ENCODE measurements at places on chromosomes 3 and 15.

- DNase-seq = no peak
Observed at GRCh38 chr15:83833569-83833968, 179.6 kb downstream of the ADAMTSL3 start.

DNA sequence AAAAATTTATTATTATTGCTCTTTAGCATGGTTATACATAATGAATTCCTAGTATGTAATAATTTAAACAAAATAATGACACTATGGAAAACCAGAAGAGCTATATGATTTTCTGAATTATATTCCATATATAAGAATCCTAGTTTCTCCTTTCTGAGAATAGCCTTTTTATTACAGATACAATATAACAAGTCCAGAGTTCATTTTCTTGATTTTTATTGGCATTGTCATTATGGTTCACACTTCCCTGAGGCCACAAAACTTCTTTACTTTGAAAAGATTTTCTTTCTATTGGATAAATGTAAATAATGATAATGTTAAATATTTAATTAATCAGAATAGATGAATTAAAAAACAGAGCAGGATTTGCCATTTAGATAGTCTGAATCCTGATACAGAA is 362.3 kb upstream of the BCHE start:
- no peak for DNase-seq

DNA sequence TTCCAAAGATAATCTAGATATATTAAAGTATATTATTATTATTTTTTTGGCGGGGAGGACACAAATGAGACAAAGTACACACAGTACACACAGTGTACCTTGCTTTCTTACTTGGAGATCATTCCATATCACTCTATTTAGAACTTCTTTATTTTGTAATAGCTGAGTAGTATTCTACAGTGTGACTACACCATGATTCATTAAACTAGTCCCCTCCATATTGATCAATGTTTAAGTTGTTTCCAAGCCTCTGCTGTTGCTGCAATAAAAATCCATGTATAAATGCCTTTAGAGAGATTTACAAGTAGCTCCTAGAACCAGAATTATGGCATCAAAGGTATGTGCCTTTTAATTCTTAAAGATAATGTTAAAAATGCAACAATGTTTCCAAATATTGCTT is 38.8 kb downstream of the PYGO1 start:
- no peak for DNase-seq

DNA sequence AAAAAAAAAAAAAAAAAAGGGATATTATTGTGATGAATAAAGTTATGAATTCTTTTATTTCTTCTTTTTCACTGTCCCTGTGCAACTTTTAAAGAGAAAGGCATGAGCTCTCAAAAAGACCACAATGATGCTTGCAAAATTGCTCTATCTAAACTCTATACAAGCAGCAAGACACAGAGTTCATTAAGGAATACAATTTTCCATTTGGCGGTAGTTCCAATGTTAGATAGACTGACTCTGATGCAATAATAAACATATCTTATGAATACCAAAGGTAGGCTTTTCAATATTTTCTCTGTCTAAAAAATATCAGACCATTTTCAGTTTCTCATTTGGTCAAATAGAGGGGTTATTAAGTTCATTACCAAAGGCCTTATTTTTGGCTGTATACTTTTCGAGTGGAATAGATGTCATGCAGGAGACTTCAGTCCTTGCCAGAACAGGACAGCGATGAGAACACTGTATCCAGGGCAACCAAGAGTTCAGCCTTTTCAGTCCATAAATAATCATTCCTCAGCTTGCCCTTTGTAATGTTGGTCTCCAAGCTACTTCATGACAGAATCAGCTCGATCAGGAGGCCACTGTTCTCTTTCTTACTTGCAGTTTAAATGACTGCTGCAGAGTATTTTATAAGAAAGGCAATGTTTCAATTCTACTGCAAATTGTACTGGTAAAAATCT is 162.9 kb upstream of the FAM3D start:
- DNase-seq = no peak

DNA sequence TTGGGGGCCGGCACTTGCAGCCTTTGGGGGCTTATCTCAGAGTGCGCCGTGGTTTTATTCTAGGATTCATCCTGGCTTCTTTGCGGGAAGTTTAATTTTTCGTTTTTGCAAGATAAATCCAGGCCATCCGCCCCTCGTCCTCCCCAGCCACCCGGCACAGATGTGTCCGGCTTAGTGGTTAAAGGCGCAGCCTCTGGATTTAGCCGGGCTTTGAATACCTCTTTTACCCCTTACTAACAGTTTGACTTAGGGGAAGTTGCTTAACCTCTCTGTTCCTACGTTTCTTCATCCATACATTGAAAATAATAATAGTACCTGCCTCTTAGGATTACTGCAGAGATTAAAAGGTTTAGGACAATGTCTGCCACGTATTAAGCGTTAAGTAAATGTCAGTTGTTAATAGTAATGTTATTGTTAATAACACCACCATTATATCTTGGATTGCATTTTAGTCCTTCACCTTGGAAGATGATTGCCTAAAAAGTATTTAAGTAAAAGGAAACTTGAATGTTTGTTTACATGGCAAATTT is 714 bp downstream of the ECT2 start:
- DNase-seq = no peak

- no peak for DNase-seq
Observed at GRCh38 chr3:41029356-41029755, 169.9 kb upstream of the CTNNB1 start.

DNA sequence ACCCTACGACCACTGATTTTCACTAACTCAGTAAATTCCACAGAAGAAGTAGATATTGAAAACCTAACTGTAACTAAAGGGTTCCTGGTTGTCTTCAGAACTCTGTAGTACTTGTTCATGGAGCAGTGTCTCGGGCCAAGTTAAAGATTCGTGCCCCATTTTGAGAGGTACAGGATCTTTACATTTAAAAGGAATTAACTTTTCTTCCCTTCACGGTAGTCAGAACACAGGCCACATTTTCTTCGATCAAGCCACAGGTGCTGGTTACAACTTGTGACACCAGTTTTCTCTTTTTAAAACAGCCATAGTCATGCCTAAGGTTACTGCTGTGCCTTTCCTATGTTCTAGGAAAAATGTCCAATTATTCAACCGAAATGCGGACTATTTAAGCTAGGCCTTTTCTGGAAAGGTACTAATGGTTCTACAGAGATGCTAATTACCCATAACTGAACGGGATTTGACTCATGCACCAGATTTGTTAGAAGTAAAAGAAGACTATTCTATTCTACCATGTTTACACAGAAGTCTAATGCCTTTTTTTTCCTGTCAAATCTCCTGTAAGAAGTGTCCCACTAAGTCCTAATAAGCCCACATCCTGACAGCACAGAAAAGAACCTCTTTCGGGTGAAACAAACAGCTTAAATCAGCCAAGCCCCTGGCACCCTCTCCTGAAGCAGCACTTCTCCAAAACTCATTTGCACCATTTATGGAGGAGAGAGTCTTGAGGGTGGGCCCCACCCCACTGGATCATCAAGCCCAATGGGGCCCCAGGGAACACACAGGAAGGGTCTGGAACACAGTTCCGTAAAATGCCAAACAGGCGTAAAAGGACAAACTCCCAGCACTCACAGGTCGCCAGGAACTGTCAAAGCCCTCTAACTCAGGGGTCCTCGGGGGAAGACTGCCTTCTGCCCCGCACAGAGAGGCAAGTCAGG is 1.9 kb downstream of the LRIG1 start:
- no peak for DNase-seq

DNA sequence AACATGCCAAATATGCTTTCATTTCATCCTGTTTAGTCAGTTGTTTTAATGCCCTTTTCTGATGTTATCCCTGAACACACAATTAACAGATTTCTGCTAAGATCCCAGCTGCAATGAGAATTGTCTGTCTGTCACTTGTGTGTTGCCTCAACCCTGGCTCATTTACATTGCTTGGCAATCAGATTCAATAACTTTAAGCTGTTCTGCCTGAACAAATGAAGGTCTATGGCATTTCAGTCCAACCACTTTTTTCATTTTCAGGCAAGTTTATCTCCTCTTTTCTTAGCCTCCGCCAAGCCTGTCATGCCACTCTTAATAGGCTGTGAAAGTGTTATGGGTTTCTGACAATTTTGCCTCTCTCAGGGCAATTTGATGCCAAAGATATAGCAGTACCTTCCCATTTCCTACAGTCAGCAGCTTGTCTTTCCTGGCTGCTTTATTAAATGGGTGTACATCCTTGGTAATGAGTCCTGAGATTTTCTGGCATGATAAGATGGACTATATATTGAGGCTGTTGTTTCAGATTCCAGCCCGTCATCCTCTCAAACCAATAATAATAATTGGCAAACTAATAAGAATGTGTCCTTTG is 68.7 kb upstream of the ADAMTS9 start:
- DNase-seq = no peak

DNA sequence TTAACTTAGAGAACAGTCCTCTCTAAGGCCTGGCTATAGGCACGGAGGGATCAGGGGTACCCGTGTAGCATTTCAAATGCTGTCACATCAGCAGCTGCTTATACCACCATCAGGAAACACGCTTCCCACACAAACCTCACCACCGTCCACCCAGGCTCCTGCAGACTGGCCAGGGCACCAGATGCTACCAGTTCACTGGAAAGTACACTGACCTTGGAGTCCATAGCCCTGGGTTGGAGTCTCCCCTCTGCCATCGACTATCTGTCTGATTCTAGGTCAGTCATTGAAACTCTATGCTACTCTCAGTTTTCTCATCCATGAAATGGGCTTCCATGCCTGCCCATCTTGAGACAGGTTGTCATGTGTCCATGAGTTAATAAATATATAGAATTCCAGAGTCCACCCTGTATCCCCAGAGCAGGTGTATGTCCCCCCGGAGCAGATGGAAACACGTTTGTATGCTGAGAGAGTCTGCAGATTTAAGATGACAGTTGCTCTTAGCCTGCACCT is 156.0 kb upstream of the SMAD3 start:
- DNase-seq = no peak

GRCh38 chr3:32780735-32781210 is 37.0 kb upstream of the TRIM71 start:
- no peak for DNase-seq

DNA sequence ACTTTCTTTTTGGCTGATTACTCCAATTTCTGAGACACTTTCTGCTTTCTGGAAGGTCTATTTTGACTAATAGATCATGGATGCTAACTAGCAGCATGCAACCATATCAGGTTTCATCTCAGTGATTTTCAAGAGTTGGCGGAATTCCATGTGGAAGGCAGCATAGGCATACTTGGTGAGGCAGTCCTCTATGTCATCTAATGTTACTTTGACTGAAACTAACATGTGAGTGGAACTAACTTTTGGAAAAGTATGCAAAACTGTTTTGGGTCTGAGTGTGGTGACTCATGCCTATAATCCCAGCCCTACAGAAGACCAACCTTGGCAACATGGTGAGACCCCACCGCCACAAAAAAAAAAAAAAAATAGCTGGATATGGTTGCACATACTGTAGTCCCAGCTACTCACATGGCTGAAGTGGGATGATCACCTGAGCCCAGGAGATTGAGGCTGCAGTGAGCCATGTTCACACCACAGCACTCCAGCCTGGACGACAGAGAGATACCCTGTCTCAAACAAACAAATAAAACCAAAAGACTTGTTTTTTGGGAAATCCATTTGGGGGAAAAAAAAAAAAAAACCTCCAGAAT is 1033.7 kb downstream of the ROBO1 start:
- no peak for DNase-seq

DNA sequence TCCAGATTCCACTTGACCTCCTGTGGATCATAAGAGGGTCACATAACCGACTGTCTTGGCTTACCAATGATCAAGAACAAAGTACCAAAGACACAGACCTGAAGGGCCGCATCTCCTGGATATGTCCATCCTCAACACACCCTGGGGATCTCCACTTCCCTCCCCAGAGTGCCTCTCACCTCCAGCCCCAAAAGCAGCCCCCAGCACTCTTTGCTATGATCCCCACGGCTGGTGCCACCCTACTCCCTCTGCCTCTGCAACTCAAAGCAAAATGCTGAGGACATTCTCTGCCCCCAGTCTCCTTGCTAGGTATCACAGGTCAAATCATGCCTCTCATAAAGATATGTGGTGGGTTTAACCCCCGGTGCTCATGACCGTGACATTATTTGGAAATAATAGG is 32.7 kb downstream of the SLCO2A1 start:
- no peak for DNase-seq

- DNase-seq = no peak
Observed at GRCh38 chr15:98865397-98866339, 141.9 kb downstream of the PGPEP1L start.

- DNase-seq = no peak
Observed at GRCh38 chr3:98980915-98981596, 79.6 kb upstream of the DCBLD2 start.

DNA sequence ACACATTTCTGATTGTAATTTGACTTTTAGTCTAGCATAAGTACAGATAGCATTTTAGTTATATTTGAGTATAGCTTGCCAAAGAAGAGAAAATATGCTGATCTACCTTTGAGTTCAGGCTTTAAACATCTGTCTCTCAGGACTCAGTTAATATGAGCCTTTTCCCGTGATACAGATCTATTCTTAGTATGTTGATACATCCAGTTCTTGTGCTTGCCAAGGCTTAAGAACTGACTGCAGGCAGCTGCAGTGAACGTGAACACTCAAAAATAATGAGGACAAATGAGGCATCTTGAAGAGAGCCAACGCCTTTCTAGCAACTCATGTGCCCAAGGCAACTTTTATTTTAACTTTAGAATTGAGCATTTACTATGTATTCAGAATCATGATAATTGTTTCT is 325.5 kb downstream of the SI start:
- no peak for DNase-seq

DNA sequence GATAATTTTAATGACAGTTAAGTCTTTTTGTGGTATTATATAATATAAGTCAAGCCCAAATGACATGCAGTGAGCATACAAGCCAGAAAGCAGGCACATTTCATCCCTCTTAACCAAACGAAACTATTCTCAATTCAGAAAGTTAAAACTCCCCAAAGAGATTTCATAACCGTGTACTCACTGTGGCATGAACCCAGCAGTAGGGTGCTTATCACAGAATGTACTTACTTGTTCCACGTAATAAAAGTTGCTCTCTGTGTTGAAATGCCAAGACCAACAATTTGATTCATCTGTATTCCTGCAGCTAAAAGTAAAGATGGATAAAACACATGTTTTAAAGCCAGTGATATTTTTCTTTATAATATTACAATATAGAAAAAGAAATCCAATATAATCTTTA is 12.1 kb downstream of the GK5 start:
- DNase-seq = no peak

- no peak for DNase-seq
Observed at GRCh38 chr15:81485806-81486205, 111.8 kb upstream of the TMC3 start.

GRCh38 chr3:65641045-65641444 is 397.7 kb downstream of the MAGI1 start:
- DNase-seq = no peak

DNA sequence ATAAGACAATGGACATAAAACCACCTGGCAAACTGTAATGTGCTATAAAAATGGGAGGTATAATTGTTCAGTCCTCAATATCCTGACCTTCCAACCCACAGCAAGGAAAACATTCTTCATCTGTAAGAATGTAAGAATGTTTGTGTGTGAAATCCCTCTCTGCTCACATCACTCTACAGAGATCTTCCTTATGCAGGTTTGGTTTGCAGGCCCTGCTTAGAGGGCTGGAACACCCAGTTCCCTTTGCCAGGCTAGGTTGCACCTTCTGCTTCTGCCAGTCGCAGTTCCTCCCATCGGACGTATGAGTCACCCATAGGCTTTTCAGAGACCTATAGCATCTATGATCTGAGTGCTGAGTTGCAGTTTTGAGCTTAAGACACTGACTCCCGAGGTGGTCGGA is 24.1 kb upstream of the MINAR1 start:
- DNase-seq = no peak

Data from SK-N-MC (cell line).